Natural killer cell treated with Interleukin-12 subunit alpha and Interleukin-12 subunit beta and Interleukin-15 and Interleukin-18, amount 100 ng/mL, for 72 hours (primary cell): ENCODE measurements at places on chromosomes 4 and X. TPM values are rescaled to one million over a fixed set of nuclear protein-coding genes. Genes with fewer than 3 reads are reported as not detected.

DNA sequence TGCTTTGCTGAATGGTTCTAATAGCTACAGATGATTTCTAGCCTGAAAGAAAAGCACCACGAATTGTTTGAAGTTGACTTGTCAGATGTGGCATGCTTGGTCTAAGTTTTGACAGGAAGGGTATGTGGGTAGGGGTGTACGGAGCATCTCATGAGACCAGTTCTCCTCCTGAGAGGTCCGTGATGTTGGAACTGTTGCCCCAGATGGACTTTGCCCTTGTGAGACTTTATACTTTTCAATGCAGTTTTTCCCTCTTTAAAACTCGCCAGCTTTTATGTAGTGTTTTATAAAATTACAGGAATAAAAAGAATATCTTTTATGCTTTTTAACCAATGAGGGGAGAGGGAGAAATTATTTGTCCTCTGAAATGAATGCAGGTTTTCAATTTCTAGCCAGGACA lies 16.6 kb upstream of the XG start:
- DNase-seq = no peak
- H3K36me3 ChIP-seq = peaks cover 9% of the 10 kb centered on the region
- no peak overlapping the region for H3K4me3 ChIP-seq
- peaks cover 27% of the 10 kb centered on the region for H3K4me1 ChIP-seq
- H3K27me3 ChIP-seq = no peaks in the 10 kb centered on the region
- no peak overlapping the region for H3K27ac ChIP-seq

DNA sequence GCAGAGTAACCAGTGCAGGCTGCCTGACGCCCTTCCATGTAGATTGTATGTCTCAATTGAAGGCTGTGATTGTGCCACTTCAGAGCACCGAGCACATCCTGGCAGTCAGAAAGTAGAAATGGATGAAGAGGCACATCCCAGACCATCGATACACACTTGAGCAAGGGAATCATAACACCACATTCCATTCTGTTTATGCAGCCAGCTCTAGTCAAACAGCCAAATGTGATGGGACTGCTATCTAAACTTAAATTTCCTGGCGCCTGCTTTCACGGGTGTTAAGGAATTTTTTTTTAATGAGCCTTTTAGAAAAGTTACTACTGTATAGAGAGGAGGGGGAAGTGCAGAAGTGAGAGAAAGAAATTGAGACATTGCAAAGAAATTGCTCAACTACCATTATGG lies 84.4 kb downstream of the PPARGC1A start:
- H3K4me1 ChIP-seq = no peaks in the 10 kb centered on the region
- no peaks in the 10 kb centered on the region for H3K27me3 ChIP-seq
- H3K36me3 ChIP-seq = peaks cover 6% of the 10 kb centered on the region
- no peak overlapping the region for H3K27ac ChIP-seq
- H3K4me3 ChIP-seq = no peak overlapping the region

DNA sequence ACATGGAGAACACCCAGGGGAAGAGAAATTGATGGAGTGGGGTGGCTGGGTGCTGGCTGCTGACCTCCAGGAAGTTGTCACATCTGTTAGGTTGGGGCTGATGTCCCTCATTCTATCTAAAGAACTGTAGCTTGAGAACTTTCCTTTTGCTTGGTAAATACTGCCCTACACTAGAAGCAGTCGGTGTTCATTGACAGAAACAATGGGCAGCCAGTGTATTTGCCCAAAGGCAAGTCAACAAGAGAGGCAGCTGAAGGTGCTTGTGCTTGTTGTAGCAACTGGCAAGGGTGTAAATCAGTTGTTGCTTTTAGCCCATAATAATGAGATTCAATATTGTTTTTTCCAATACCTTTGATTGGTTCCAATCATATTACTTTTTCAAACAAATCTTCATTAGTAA lies 956 bp downstream of the TMEM154 start:
- peak overlapping the region; percentile 92 for H3K4me3 ChIP-seq
- H3K36me3 ChIP-seq = no peaks in the 10 kb centered on the region
- H3K27me3 ChIP-seq = no peaks in the 10 kb centered on the region
- peak overlapping the region; percentile 83 for H3K27ac ChIP-seq

DNA sequence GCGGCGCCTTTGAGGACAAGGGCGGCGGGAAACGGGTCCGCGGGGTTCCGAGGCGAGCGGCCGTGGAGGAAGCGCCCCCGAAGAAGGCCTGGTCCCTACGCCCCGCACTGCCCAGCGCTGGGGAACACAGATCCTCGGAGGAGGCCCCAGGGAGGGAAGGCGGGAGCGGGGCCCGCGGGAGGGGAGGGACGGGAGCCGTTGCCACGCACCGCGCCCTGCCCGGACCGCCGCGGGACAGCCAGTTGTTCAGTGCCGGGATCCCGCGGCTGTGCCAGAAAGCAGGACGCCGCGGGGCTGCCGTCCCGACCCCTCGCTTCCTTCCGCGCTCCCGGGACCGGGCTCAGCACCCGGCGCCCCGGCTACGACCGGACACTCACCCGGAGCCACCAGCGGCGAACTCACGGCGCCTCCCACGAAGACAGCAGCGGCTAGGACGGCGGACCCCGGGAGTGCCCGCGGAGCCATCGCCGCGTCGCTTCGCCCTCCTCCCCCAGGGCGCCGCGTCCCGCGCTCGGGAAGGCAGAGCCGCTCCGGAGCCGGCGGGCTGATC lies 278 bp downstream of the RELL1 start:
- H3K4me1 ChIP-seq = peaks cover 39% of the 10 kb centered on the region
- peaks cover 4% of the 10 kb centered on the region for H3K36me3 ChIP-seq
- peak overlapping the region; percentile 86 for H3K4me3 ChIP-seq
- peak; percentile 69 for DNase-seq
- H3K27me3 ChIP-seq = peaks cover 4% of the 10 kb centered on the region
- peak overlapping the region; percentile 80 for H3K27ac ChIP-seq

DNA sequence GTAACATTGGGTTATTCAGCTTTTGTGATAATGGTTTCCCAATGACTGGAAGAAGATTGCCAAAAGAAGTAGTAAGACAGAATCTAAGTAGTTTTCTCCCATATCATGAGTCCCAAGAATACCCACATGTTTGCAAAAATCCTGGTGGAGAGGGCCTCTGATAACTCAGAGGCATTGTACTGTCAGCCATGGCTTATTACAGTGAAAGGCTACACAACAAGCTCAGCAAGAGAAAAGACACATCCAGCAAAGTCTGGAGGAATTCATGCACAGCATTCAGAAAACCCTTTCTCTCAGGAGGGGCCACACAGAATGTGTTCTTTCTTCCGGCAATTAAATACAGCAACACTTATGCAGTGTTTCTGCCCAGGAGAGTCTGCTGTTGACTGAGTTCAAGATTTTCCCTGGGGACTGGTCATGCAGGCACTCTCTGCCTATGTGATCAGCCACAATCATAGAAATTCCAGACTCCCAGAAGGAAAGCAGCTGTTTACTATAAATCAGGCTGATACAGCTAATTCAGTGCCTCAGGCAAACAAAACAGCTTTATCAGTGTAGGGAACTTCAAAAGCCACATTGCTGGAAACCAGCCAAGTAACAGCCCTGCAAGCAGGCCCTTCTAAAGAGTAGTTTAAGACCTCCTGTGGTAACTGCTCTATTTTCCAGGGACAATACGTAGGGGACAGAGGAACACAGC lies 937.1 kb downstream of the CCSER1 start:
- DNase-seq = no peak
- no peaks in the 10 kb centered on the region for H3K27me3 ChIP-seq
- H3K4me1 ChIP-seq = no peaks in the 10 kb centered on the region
- H3K36me3 ChIP-seq = no peaks in the 10 kb centered on the region
- no peak overlapping the region for H3K4me3 ChIP-seq

DNA sequence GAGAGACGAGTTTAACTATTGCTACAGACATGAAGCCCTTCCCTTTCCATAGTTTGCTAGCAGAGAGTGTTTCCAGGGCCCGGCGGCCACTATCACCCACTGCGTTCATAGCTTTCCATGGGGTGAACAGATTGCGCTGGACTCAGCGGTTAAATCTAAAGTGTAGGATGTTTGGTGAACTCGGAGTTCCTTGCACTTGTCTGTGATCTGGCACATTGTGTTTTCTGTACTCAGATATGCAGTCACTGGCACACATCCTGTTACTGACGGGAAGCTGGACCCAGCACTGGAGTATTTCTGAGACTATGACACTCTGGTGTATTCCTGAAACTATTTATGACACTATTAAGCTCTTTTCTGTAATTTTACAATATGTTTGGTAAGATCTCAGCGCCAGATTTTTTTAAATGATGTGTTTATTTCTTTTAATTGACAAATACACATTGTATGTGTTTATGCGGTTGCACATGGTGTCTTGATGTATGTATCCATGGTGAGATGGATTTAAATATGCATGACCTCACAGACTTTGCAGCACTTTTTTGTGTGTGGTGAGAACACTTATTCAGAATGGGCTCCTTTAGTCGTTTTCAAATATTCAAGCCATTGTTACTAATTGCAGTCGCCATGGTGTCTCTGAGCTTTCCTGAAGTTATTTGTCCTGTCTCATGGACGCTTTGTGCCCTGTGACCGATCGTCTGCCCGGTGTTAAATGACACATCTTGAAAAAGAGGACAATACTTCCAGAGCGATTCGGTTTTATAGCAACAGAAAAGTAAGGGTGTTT lies 14.1 kb downstream of the CD99 start:
- peaks cover 10% of the 10 kb centered on the region for H3K36me3 ChIP-seq
- no peak overlapping the region for H3K4me3 ChIP-seq
- peaks cover 80% of the 10 kb centered on the region for H3K4me1 ChIP-seq
- H3K27ac ChIP-seq = peak overlapping the region; percentile 25

DNA sequence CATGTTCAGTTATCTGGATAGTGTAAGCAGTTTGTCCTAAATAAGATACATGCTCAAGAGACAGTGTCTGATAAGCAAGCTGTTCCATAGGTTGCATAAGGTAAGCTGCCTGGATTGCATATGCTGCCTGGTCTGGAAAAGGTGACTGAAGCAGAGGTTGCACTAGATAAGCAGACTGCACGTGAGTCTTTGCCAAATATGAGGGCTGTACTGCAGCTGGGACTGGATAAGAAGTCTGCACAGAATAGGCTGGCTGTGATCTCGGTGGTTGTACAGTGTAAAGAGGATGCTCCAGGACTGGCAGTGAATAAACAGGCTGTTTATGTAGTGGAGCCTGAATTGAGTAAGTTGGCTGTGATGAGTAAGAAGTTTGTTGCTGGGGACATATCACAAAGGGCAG lies 68.9 kb downstream of the WNK3 start:
- no peak overlapping the region for H3K4me3 ChIP-seq
- no peak for DNase-seq

The RS1 gene
- total RNA-seq = not detected
